ENCODE measurements at places on chromosomes 4 and X.
A peak's percentile ranks its signal among the peaks of the same experiment; 100 is the strongest.

DNA sequence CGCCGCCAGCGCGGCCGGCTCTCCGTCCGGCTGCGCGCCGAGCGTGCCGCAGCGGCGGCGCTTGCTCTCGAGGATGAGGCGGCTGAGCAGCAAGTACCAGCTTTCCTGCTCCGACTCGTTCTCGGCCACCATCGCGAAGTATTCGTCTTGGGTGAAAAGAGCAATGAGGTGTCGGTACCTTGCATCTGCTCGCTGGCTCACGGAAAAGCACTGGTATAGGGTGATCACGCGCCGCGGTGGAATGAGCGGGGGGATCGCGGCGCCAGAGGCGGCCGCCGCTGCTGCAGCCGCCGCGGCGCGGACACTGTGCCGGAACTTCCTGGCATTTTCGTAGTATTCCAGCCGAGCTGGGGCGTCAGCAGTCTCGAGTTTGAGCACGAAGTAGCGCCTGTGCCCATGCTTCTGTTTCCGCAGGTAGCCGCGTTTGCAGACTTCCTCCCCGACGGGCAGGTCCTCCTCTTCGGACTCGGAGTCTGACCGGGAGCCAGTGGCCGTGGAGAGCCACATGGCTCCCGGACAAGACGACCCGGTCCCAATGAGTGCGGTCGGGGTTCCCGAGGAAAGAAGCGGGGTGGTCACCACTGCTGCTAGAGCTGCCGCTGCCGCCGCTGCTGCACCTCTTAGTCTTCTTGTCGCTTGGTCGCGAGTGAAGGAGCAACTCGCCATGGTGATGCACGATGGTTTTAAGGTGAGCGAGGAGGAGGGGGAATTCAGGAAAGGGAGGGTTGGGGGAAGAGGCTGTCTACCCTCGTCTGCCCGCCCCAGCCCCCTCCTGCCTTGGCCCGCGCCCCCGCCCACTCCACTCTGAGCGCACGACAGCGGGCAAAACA, 469 bp downstream of the IRS4 start:
- peak; percentile 6 for DNase-seq

GRCh38 chrX:46463682-46464081, 81.5 kb downstream of the ZNF674 start:
- DNase-seq = no peak

GRCh38 chr4:119136546-119136945, 914 bp downstream of the MYOZ2 start:
- DNase-seq = no peak

GRCh38 chrX:46447384-46447783, 97.8 kb downstream of the ZNF674 start:
- peak; percentile 12 for DNase-seq
